ENCODE measurements at places on chromosomes 13 and 19. TPM values are rescaled to one million over a fixed set of nuclear protein-coding genes. Genes with fewer than 3 reads are reported as not detected.

RAVER1 gene
- polyA plus RNA-seq, result 33.2 TPM

GRCh38 chr19:32858155-32858554 lies 11.4 kb downstream of the SLC7A9 start:
- DNase-seq, result no peak

- no peak for DNase-seq
Measured at GRCh38 chr13:35830850-35831450, 300.2 kb downstream of the DCLK1 start.

PSG1 gene
- polyA plus RNA-seq, result 0.08 TPM

SOX1 gene
- not detected for polyA plus RNA-seq

Data from left renal cortex interstitium (tissue), 4 donors.